Left renal cortex interstitium (tissue), 4 donors: ENCODE measurements at places on chromosomes 5 and 9. TPM values are rescaled to one million over a fixed set of nuclear protein-coding genes. Genes with fewer than 3 reads are reported as not detected.

DNA sequence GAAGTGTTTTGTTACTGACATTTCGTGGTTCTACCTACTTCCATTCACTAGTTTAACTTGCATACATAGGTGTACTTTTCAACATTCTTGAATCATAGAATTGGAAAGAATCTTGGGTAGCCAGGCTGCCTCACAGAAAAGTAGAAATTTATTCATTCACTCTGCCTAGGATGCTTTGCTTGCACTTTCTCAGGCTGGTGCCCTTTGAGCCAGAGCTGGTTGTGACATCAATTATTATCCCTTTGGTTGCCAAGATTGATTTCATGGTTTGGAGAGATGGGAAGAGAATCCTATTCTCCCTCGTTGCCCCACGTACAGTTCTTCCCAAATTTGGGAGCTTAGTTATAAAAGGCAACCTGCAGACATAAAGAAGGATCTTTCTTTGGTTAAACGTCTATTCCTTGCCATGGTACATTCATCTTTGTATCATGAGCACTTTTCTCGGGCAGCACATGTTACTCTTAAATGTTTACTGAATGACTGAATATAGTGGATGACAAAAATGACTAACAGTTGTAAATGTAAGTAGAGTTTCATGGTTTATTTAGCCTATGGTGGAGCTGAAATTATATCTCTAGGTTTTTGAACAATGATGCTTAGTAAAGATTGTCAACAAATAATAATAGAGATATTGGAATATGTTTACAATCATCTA, 195.5 kb downstream of the COMMD10 start:
- no peak for DNase-seq

- no peak for DNase-seq
These were observed 285.5 kb upstream of the MAP3K1 start for GRCh38 chr5:56529666-56530430.

GRCh38 chr5:119286511-119287488, 69.0 kb upstream of the TNFAIP8 start:
- DNase-seq: no peak

GRCh38 chr9:93567271-93567959, 9.0 kb upstream of the PHF2 start:
- DNase-seq: no peak

DNA sequence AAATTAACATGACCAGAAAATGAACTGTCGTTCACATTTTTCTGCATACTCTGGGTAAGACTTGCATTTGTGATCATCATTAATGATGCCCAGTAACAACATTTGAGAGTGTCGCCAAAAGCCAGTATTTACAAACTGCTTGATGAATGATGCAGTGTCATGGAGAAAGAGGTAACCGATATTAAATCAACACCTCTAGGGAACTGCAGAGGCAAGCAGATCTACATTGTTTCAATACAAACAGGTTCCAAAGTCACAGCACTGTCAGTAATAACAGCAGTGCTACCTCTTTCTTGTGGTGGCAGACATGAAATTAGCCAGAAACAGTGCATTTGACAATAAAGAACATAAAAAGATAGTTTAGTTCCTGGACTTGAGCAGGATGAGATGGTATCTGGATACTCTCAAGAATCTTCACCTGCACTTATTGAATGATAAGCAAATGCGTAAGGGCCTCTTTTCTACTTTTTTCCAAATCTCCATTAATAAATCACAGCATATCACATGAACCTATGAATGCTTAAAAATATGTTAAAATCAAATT, 456.6 kb downstream of the ARHGEF28 start:
- no peak for DNase-seq

DNA sequence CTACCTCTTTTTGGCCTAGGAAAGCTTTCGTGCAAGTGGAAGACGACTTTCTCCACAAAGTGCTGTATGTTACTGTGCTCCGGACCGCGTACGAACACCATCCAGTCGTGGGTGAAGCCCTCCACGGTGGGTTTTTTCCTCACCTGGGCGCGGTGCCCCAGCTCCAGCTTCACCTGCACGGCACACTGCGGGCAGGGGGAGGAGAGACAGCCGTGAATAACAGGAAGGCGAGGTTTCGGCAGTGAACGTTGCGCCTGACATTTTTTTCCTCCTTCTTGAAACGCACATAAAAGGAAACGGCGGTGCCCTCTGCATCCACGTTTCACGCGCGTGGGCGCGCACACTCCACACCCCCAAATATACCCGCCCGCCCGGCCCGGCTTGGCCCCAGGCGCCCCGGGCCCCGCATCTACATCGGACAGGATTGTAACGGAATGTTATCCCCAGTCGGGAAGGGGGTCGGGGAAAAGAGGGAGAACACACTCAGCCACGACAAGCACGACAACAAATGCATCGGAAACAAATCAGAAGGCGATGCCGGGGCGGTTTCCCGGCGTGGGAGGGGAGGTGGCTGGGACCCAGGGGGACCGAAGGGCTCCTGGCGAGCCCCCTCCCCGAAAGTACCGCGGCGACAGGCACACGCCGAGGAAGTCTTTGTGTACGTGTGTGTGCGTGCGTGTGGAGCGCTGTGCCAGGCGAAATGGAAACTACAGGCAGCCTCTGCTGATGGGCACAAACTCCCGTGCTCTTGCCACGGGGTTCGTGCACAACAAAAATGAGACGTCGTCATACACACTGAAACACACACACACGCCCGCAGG, 1.4 kb downstream of the MLLT3 start:
- DNase-seq: no peak

- DNase-seq: no peak
These were observed 278.3 kb downstream of the PDE4D start for GRCh38 chr5:59615272-59615671.

DNA sequence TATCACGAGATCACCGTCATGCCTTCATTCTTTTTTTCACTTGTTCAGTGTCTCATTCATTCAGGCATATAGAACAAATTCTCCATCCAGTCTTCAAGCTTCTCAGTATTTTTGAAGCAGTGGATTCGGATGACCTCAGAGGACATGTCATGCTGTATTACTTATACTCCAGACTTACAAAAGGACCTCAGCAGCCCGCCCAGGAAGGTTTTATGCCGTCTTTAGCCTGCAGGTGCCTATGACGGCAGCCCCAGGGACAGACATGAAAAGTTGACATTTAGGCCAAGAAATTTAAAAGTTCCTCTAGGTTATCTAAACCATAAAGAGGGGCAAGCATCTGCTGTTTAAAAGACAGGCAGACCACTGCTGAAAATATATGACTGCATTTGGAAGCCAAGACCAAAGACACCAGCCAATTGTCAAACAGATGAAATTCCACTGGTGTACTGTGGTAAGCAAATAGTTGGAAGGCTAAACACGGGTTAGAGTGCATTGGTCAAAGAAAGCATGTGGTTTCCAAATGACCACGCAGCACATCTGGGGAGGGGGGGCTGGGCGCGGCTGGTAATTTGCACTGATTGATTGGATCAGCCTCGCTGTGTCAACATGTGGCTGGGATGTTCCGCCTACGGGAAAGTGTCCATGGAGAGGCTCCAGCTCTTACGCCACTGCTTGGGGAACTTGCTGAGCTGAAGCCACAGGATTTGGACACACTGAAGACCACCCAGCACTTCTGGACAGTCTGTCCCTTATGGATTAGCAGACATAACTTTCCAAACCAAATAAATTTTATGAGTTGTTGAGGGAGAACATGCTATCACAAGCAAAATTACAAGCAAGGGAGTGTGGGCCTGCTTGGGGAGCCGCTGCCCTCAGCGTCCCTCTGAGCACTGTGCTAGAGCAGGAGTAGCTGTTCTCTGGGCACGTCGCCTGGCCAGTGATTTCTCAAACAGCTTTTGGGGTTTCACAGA, 173.6 kb downstream of the FANCC start:
- no peak for DNase-seq

DNA sequence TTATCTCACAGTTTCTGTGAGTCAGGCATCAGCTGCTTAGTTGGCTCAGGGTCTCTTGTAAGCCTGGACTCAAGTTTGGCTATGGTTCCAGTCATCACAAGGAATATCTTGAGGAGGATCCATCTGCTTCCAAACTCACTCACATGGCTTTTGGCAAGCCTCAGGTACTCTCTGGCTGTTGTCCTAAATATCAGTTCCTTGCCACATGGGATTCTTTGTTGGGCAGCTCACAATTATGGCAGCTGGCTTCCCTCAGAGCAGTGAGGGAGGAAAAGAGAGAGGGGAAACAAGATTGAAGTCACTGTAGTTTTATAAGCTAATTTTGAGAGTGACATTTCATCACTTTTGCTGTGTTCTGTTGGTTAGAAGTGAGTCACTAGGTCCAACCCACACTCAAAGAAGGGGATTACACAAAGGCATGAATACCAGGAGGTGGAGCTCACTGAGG, 144.5 kb downstream of the GCNT1 start:
- no peak for DNase-seq

GRCh38 chr9:129624168-129624759, 1.7 kb upstream of the NTMT1 start:
- no peak for DNase-seq

GRCh38 chr9:136311051-136312008, 7.4 kb upstream of the CCDC187 start:
- DNase-seq: no peak

GRCh38 chr5:111719773-111720172, 37.2 kb downstream of the NREP start:
- no peak for DNase-seq

DNA sequence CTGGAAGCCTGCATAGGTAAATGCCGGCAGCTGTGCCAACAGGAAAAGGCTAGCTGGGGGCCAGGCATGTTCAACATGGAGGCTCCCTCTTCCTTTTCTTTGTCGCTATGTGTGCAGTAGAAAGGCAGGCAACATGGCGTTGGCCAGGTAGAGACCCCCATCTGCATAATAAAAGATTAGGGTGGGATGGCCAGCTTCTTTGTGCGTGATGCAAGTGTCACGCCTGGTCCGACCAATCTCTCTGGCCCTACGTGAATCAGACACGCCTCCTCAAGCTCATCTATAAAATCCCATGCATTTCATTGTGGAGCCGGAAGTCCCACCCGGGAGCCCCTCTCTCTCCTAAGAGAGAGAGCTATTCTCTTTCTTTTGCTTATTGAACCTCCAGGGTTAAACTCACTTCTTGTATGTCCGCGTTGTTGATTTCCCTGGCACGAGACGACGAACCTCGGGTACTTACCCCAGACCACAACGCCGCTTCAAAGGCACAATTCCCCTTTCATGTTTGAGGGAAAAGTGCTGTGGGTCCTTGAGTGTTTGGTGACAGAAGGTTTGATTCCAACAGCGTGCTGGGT, 25.0 kb upstream of the C5orf47 start:
- DNase-seq: no peak

GRCh38 chr9:121638399-121638798, 13.0 kb upstream of the DAB2IP start:
- no peak for DNase-seq

Gene PLEKHG4B
- polyA plus RNA-seq: 9.1 TPM

Gene C9orf72
- polyA plus RNA-seq: 16.4 TPM

Gene LHX3
- polyA plus RNA-seq: not detected

Gene LRRTM2
- 2.1 TPM for polyA plus RNA-seq

Gene NCS1
- polyA plus RNA-seq: 27.1 TPM

Gene IL13
- not detected for polyA plus RNA-seq

Gene NDST1
- polyA plus RNA-seq: 68.6 TPM

Gene GFI1B
- 0.94 TPM for polyA plus RNA-seq
